NCI-H460 (cell line): ENCODE measurements at places on chromosomes 7 and 10.
A peak's percentile ranks its signal among the peaks of the same experiment; 100 is the strongest.

GRCh38 chr10:34339816-34340553 is 475.1 kb downstream of the PARD3 start:
- no peak for DNase-seq

GRCh38 chr10:101042667-101043362 is 11.8 kb downstream of the SFXN3 start:
- DNase-seq, result peak; percentile 97

GRCh38 chr10:121556918-121557573 is 41.2 kb downstream of the FGFR2 start:
- DNase-seq, result no peak

DNA sequence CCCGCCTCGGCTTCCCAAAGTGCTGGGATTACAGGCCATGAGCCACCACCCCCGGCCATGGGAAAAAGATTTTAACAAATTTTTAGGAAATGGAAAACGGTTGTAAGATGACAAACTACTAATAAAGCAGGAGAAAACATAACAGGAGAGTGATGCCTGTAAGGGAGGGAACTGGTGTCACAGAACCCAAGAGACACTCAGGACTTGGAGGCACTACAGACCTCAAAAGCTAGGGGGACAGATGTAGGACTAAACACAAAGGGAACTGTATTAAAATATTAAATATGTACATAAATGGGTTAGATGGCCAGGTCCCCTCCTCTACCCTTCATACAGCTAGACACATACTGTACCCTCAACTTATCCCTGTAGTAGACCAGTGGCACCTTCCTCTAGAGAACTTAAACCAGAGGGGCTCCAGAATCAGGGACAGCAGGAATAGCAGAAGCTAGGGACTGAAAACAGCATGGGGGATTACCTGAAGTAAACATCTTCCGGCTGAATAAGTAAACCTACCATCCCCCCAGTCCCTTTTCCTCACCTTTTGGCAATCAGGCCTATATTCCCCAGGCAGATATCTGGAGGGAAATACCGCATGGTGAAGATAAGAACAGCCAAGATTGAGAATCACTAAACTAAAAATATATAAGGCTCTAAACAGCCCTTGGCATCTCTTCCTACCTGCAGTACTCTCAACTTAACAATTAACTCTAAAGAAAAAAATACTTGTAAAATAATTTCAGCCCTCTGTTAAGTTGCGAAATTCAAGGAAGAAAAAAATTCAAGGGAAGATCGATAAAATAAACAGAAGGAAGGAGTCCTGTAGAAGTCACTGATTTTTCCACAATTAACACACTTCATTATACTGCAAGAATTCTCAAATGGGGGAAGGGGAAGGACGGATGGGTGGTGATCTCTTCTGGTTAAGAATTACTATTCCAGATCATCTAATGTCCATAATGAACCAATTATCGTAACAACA is 15.5 kb downstream of the TM9SF3 start:
- DNase-seq, result no peak
